Fibroblast of skin of right quadriceps (primary cell): ENCODE measurements at places on chromosomes 1 and 21.

DNA sequence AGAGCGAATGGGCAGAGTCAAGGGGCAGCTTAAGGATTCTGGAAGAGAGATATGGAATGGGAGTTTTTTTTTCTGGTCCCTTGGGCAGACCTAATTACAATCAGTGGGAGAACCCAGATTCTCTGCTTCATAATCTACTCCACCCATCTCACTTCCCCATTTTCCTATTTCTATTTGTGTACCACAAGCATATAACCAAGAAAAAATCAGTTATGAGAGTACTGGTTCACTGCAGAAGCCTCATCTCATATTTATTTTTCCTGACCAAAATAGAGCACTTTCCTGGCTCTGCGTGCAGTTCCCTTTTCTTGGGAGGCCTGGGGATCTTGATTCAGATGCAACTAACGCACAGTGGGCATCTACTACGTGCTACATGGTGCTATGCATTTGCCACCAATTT is 82.2 kb upstream of the SLFNL1 start:
- no peak for DNase-seq

DNA sequence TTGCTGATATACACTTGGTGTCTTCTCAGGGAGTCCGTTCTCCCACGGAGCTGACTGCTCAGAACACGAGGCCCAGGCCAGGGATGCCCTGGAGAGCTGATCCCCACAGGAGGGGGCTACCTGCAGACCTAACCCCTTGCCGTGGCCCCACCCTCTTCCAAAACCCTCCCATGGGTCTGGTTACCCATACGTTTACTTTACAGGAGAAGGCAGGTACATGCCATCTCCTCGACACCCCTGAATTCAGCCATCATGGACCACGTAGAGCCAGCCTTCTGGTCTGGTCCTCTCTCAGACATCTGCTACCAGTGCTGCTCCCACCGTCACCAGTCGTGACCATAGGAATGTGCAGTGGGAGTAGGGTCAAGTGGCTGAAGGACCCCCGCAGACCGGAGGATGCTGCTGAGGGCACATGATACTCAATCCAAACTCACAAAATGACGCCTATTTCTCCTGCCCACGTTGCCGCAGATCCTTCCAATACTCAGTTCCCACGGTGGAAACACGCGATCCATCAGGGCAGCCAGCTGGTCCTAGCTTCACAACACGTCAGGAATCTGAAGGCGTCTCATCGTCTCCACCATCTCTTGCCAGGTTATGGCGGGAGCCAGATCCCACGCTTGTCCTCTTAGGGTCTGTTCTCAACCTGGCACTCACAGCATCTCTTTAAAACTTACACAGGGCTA is 26.7 kb downstream of the PGBD5 start:
- DNase-seq, result no peak

- peak; percentile 84 for DNase-seq
Observed at GRCh38 chr1:12501661-12502060, 116.3 kb downstream of the DHRS3 start.

- DNase-seq, result no peak
Observed at GRCh38 chr1:155051342-155051776, 243 bp downstream of the ADAM15 start.

GRCh38 chr1:162117039-162117774 is 47.7 kb downstream of the NOS1AP start:
- DNase-seq, result no peak

DNA sequence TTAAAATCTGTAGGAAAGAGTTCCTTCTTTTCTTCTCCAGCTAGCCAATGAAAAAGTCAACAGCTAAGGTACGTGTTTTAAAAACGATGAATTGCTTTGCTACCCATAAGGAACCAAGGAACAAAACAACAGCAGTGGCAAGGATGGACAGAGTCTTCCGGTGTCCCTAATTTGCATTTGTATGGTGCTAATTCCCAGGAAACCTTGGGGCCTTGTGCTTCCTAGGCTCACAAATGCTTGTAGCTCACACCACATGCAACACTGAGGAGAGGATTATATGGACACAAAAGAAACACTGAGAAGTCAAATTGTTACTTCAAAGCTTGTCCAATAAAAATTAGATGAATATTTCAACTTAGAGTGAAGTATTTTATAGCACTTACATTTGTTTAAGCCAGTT is 1.8 kb upstream of the PGBD5 start:
- no peak for DNase-seq

GRCh38 chr1:225889743-225890142 is 797 bp upstream of the LEFTY1 start:
- DNase-seq, result no peak

- no peak for DNase-seq
Observed at GRCh38 chr21:46171996-46172862, 12.0 kb downstream of the SPATC1L start.

DNA sequence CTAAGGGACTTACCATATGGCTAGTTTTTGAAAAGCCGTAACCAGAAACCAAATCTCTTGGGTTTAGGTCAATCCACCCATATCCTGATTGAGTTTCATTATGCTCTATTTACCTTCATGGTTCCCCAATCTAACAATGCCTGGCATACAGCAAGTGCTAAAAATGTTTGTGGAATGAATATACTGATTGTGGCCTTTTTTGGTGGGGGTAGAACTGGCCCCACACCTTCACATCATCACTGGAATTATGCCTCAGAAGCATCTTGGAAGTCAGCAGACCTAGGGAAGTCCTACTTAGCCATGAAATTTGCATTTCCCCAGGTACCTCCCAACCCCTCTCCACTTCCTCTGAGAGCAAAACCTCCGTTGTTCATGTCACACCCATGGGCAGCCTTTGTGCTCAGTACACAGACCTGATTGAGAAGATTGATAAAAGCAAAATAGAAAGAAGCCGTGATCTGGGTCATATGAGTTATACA is 17.8 kb upstream of the SLAMF1 start:
- no peak for DNase-seq

DNA sequence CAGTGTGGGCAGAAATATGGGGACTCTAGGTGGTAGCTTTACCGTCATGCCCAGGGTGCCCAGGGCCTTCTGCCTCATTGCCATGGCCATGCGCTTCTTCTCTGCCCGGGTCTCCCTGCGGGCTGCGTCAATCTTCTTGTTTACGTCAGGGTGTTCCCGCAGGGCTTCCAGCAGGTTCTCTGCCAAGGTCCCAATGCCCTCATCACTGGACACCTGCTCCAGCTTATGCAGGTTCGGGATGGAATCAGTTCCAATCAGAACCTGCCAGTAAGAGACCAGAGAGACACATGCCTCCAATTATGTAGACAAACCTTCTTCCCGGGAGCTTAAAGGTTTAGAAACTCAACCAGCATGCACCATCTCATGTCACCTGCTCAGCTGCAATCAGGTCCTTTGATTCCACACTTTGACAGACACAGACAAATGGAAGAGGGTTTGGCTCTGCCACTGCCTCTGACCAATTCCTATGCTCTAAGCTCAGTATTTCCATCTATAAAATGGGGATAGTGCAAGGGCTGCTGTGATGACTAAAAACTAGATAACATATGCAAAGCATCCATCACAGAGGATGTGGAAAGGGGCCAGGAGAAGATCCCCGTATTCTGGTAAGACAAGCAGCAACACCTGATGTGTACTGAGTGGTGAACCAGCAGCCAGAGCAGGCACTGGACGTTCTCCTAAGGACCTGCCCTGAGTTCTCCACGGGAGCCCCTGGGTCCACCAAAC is 121.2 kb downstream of the UBR4 start:
- no peak for DNase-seq

- DNase-seq, result no peak
Observed at GRCh38 chr1:59223198-59223597, 73.7 kb upstream of the FGGY start.

GRCh38 chr1:51997974-51998382 is 7.5 kb upstream of the RAB3B start:
- no peak for DNase-seq

DNA sequence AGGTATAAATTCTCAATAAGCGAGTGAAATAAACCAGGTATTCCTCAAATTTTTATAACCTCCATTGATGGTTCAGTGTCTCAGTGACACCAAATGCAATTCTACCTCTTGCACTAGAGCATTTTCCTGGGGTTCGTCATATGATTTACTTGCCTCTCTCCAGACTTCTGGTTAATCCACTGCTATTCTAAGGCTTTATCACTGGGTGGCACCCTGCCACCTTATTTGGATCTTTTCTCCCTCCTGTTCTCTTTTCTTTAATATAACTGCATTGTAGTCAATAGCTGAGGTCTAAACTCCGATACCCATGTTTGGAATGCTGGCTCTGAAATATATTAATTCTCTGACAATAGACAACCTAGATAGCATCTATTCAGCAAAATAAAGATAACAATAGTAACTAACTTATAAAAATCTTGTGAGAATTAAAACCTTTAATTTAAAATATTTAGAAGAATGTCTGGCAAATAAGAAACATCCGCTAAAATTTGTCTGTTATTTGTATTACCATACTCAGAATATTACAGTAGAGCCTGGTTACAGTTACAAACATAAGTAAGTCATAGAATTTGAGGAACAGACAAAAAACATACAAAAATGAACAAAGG is 436.4 kb downstream of the PLA2G4A start:
- peak; percentile 69 for DNase-seq

DNA sequence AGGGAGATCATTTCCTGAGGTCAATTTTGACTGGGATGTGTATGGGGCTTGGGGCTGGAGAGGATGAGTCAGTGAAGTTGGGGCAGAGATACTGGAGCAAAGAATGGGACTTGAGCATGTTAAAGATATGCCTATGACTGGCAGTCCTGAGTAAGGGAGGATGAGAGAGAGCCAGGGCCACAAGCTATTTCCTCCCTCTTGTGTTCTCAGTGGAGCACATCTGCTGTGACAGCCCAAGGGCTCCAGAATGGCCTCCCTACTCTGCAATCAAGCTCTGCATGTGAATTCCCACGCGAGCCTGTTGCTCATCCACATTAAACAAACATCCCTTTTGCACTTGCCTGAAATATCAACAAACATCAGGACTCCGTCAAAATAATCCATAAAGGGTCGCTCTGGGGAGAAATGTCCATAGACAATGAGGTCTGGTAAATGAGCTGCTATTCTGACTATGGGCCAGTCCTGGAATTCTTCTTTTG is 9.2 kb downstream of the ADCY10 start:
- peak; percentile 75 for DNase-seq

DNA sequence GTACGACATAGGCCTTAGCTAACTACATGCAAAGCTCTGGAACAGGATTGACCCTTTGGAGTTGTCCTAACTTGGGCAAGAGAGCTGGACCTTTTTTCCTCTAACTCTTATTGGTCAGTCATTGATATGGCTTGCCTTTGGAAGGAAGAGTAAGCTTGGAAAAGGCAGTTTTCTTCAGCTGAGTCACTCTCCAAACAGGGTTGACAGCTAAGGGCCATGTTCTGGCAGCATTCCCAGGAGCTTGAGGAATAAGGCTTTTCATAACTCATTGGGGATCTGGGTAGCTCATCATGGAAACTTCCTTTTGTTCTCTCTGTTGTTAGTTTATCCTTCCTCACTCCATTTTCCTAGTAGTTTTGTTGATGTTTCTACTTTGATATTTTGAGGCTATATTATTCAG is 14.5 kb upstream of the ERRFI1 start:
- DNase-seq, result peak; percentile 99

DNA sequence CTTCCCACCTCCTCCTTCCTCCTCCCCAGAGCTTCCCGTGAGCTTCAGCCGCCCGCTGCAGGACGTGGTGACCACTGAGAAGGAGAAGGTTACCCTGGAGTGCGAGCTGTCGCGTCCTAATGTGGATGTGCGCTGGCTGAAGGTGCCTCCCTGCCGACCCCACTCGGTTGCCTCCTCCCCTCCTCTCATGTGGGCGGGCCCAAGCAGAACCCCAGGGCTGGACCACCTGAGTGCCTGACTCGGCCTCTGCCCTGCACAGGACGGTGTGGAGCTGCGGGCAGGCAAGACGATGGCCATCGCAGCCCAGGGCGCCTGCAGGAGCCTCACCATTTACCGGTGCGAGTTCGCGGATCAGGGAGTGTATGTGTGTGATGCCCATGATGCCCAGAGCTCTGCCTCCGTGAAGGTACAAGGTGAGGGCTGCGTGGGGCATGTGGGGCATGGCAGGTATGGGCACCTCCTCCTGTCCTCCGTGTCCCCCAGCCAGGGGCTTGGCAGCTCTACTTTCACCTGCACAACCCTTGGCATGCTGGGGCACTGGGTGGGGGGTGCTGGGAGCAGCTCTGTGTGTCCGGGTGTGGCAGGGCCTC is 69.2 kb downstream of the OBSCN start:
- no peak for DNase-seq

GRCh38 chr1:42403880-42404400 is 23.3 kb downstream of the RIMKLA start:
- DNase-seq, result no peak

- DNase-seq, result peak; percentile 53
Observed at GRCh38 chr1:200328379-200328778, 81.5 kb downstream of the ZNF281 start.

GRCh38 chr1:224643653-224644052 is 27.5 kb downstream of the CNIH3 start:
- DNase-seq, result no peak

DNA sequence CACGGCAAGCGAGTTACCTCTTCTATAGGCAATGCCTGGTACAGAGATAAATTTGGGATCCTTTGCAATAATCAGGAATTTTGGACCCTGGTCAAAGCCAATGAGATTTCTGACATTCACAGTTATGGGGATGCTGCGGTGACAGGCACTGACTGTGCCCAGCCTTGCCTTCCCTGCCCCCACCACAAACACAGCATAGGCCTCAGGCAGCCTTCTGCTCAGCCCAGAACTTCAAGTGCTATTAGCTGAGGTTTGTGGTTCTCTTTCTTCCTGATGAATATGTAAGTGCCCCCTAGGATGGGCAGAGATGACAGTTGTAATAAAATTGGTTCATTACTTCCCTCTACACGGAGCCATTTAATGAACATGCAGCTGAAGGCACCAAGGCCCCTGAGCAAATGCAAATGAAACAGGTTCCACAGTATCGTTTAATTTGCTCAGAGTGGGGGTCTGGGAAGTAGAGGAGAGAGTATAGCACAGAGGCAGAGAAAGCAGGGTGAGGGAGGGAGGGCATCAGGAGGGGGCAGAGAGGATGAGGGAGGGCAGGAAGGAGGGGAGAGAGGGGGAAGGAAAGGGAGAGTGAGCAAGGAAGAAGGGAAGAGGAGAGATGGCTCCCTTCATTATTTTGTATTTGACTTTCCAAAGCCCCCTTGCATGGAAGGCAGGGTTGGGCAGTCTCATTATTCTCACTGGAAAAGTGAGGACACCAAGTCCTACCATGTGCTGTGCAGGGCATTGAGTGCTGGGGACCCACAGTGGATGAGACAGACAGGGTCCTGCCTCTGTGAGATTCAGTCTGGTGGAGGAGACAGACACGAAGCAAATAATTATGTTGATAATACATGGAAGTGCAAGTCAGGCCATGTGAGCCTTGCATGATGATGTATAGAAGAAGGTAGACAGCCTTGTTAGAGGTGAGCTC is 513.0 kb downstream of the PTPRU start:
- DNase-seq, result no peak

GRCh38 chr1:181131255-181131941 is 42.9 kb downstream of the IER5 start:
- no peak for DNase-seq

- no peak for DNase-seq
Observed at GRCh38 chr1:1628754-1629429, 3.1 kb upstream of the MMP23B start.

GRCh38 chr1:212864201-212864600 is 6.1 kb downstream of the FLVCR1 start:
- DNase-seq, result no peak

- no peak for DNase-seq
Observed at GRCh38 chr1:232213928-232214327, 416.0 kb downstream of the SIPA1L2 start.

- no peak for DNase-seq
Observed at GRCh38 chr1:19046972-19047731, 90.7 kb upstream of the IFFO2 start.
